ENCODE measurements at places on chromosomes 7 and 10. TPM values are rescaled to one million over a fixed set of nuclear protein-coding genes. Genes with fewer than 3 reads are reported as not detected.

The SYT15B gene
- polyA plus RNA-seq, result 1.7 TPM

The ACSM6 gene
- polyA plus RNA-seq, result 0.34 TPM

The PANK1 gene
- 1.5 TPM for polyA plus RNA-seq

The TRIM50 gene
- polyA plus RNA-seq, result 4.1 TPM

The ZKSCAN5 gene
- polyA plus RNA-seq, result 2.8 TPM

The TMEM139 gene
- 9.8 TPM for polyA plus RNA-seq

The NUTM2B gene
- polyA plus RNA-seq, result 0.39 TPM

The ICA1 gene
- polyA plus RNA-seq, result 21.6 TPM

The TFEC gene
- 1.6 TPM for polyA plus RNA-seq

The SPDYE6 gene
- polyA plus RNA-seq, result 0.16 TPM

The BTBD16 gene
- polyA plus RNA-seq, result 0.04 TPM

The ZSCAN25 gene
- 3.7 TPM for polyA plus RNA-seq

The GPR26 gene
- polyA plus RNA-seq, result under 0.01 TPM

The NPTX2 gene
- 3.3 TPM for polyA plus RNA-seq

The TUBB8 gene
- not detected for polyA plus RNA-seq

The GPC2 gene
- polyA plus RNA-seq, result 0.22 TPM

The NPFFR1 gene
- polyA plus RNA-seq, result 0.01 TPM

The HDAC9 gene
- 3.8 TPM for polyA plus RNA-seq

The AGR2 gene
- 6.8 TPM for polyA plus RNA-seq

The TBXAS1 gene
- polyA plus RNA-seq, result 9.8 TPM

The ZNF467 gene
- polyA plus RNA-seq, result 16.9 TPM

The TECPR1 gene
- polyA plus RNA-seq, result 15.2 TPM

The IGF2BP3 gene
- polyA plus RNA-seq, result 0.45 TPM

The DGKI gene
- 0.22 TPM for polyA plus RNA-seq

The SVIL gene
- polyA plus RNA-seq, result 16.2 TPM

The AKR1D1 gene
- not detected for polyA plus RNA-seq

The SMKR1 gene
- 0.07 TPM for polyA plus RNA-seq

The MBL2 gene
- not detected for polyA plus RNA-seq

The GRK5 gene
- polyA plus RNA-seq, result 20.8 TPM

The UTF1 gene
- not detected for polyA plus RNA-seq

The WNT16 gene
- polyA plus RNA-seq, result not detected

The TSPAN33 gene
- polyA plus RNA-seq, result 6.1 TPM

The NPSR1 gene
- not detected for polyA plus RNA-seq

The GCK gene
- 0.56 TPM for polyA plus RNA-seq

The OR2A12 gene
- polyA plus RNA-seq, result not detected

The TMEM213 gene
- polyA plus RNA-seq, result not detected
